ENCODE measurements at places on chromosomes 7 and 10. TPM values are rescaled to one million over a fixed set of nuclear protein-coding genes. Genes with fewer than 3 reads are reported as not detected.

GRCh38 chr10:114507449-114507848 lies 103.1 kb upstream of the AFAP1L2 start:
- DNase-seq = peak; percentile 74

GRCh38 chr7:7829667-7830066 lies 111.3 kb upstream of the RPA3 start:
- no peak for DNase-seq

DNA sequence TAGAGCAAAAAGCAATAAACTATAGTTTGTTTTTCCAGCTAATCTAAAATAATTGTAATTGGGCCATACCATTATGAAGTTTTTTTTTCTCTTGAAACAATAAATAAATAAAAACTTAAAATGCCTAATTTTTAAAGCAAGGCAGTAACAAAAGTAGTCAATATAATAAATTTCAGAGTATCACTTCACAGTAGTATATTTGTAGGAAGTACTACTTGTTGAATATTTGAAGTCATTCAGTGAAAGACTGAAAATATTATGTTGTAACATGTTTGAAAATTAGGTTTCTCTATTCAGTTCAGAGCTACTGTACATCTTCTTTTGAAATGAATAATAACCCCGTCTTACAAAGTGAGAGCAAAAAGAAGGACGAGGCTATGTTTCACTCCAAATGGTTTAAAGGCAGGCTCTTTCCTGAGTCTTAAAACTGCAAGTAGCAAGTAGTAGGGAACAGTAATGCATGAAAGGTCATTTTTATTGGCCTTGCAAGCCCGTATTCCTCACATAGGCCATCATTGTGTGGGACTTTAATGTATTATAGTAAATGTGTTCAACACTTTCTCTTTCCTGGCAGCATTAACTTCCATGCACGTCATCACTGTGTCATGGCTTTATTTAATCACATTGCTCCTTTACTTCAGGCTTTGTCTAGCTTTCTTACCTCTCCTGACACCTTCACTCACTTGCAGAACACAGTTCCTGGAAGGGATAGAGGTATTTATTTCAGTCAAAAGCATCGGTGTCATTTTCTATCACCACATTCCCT lies 141.4 kb downstream of the VTI1A start:
- no peak for DNase-seq

GRCh38 chr7:1700536-1701333 lies 30.7 kb downstream of the ELFN1 start:
- no peak for DNase-seq

- no peak for DNase-seq
Measured at GRCh38 chr7:94594882-94595281, 61.1 kb downstream of the SGCE start.

DNA sequence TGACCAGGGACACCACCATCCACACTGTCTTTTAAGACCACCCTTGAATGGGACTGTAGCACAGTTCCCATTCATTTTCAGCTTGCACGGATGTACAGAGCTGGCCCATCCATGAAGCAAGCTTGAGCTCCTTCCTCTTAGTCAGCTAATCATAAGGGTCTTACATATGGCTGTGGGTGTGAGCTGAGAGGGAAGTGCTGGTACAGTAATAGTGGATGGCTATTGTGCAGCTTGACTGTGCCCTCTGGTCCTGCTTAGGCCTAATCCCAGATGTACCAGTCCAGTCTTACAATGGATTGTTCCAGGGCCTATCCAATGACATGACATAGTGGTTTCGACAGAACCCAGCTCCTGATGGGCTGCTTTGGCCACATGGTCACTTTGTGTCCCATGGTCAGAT lies 96.9 kb upstream of the ZNF438 start:
- no peak for DNase-seq

GRCh38 chr7:47518827-47519226 lies 63.1 kb downstream of the TNS3 start:
- DNase-seq = no peak

GRCh38 chr7:1532456-1533254 lies 2.2 kb downstream of the MAFK start:
- DNase-seq = peak; percentile 86

- DNase-seq = no peak
Measured at GRCh38 chr10:61135276-61135721, 191.3 kb upstream of the RHOBTB1 start.

GRCh38 chr7:117582219-117582704 lies 102.4 kb downstream of the CFTR start:
- DNase-seq = peak; percentile 89

DNA sequence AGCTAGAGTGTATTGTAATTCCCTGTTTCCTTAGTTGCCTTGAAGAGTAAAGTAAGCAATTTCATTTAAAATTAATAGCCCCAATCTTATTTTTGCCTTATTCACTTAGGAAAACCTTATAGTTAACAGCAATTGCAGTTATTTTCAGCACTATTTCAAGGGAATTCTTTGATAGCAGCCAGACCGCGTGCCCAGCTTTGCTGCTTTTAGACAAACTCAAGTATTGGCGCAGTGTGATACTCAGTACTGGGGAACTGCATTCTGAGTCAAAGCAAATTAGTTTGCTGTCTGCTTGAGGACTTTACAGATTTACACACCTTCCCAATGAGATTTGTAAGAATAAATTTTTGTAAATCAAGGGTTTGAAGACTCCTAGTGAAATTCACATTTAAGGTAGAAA lies 21.2 kb downstream of the PRKG1 start:
- no peak for DNase-seq

- DNase-seq = no peak
Measured at GRCh38 chr10:962342-962741, 25.9 kb upstream of the GTPBP4 start.

DNA sequence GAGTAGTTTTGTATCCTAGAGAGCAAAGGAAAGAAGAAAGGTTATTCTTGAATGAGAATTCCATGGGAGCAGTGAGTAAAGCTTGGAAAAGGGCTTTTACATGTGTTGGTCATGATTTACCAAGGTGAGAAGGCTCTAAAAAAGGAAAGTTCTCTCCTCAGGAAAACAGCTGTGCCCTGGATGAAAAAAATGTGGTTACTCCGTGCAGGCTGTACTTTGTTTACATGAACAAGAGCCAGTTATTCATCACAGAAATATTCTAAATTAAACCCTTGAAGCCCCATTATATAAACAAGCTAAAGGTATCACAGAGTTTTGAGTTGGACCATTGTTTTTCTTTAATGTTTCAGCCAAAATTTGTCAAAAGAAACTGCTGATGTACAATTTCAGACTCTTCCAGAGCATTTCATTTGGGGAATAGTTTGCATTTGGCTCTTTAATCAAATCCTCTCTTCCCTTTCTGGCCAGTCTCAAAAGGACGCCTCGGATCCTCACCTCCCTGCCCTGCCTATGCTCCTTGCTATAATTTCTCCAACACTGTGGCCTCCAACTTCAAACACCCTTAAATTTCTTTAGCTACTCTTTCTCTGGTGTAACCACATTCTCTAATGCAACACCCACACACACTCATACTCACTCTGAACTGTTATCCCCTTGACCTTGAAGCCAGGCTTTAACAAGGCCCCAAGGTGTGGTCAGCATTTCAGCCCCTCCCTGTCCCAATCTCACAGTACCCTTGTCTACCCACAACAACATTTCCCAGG lies 47.4 kb downstream of the AFAP1L2 start:
- no peak for DNase-seq

- no peak for DNase-seq
Measured at GRCh38 chr7:3432911-3433310, 131.9 kb downstream of the SDK1 start.

GRCh38 chr10:69364232-69364940 lies 52.3 kb downstream of the TACR2 start:
- no peak for DNase-seq

DNA sequence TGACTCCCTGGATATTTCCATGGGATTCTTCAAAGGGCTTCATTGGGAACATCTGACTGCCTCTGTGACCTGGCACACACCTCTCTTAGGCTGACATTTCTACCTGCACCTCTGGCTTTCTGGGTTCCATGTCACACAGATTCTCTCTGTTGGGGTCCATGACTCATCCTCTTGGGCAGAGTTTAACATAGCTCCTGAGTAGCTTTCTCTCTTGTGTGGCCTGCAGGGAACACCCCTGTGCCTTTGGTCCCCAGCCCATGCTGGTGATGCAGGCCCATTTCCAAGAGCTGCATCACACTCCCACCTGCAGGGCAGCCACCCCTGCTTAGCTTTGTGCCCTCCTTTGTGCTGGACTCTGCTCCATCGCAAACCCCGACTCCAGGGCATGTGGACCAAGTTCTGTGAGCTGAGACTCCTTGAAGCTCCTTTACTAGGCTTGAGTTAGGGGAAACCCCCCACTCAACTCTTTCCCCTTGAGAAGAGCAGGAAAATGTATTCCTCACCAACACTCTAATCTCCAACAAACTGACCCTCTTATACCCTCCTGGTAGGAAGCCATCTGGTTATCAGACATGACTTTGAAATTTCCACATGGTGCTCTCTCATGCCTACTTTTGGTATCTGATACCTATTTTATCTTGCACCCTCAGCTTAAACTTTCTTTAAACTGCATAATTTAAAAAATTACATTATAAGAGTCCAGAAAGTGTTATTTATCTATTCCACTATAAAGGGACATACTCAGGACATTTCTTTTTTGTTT lies 93.3 kb downstream of the ZNF777 start:
- no peak for DNase-seq

DNA sequence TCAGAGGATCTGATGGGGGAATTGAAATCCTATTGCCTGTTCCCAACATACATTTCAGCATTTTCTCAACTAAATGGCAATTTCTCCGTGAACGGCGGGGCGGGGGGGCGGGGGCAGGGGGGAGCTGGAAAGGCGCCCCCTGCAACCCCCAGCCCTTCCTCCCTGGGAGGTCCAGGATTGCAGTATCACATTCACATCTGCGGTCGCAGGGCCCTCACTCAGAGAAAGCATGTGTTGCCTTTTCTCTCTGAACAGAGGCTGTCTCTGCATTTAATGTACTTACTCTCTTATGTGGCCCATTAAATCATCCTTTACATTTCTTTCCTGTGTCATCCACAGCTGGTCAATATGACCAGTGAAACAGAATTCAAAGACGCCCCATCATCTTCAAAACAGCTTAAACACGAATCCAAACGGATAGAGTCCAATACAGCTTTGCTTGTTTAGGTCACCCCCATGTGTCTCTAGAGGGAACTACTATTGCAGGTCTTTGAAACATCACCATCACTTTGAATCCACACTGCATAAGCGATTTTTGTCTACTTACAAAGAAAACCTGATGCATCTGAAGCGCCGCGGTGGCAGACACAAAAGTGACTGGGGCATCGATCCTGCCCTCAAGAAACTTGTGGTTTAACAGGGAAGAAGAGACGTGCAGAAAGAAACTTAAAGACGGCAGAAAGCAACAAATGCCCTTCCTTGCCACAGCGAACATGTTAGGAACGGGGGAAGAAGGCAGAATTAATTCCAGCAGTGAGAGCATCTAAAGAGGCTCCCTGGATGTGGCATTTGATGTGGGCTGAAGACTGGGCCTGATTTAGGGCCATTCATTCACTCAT lies 17.0 kb upstream of the ECHDC3 start:
- no peak for DNase-seq

DNA sequence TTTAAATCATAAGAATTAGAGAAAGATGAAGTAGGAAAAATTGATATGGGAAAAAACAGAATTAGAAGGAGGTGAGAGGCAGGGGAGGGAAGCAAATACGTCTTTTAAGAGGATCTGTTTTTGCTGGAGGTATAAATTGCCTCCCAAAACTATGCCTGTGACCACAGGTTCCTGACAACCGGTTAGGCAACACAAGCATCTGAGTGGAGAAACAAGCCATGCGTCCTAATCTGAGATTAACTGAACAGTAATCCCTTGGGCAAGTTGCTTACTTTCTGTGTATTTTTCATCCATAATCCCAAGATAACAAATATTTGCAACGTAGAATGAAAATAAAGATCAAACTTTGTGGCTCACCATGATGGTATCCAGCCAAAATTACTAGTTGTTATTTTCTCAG lies 149.2 kb downstream of the C1GALT1 start:
- DNase-seq = no peak

The GLCCI1 gene
- total RNA-seq = 4.0 TPM

The ZDHHC16 gene
- total RNA-seq = 18.5 TPM

The DYNC1I1 gene
- total RNA-seq = 35.6 TPM

The POLR2J gene
- 51.3 TPM for total RNA-seq

The FBXW4 gene
- total RNA-seq = 106 TPM

The PCDH15 gene
- total RNA-seq = 0.16 TPM

The ZNF679 gene
- total RNA-seq = not detected

The PPP1R17 gene
- not detected for total RNA-seq

The WEE2 gene
- not detected for total RNA-seq

All from Right ventricle myocardium superior (tissue), 1 donor.